ENCODE measurements at places on chromosomes 1 and 21.

GRCh38 chr1:37465593-37466517, 8.5 kb upstream of the ZC3H12A start:
- no peak for DNase-seq

DNA sequence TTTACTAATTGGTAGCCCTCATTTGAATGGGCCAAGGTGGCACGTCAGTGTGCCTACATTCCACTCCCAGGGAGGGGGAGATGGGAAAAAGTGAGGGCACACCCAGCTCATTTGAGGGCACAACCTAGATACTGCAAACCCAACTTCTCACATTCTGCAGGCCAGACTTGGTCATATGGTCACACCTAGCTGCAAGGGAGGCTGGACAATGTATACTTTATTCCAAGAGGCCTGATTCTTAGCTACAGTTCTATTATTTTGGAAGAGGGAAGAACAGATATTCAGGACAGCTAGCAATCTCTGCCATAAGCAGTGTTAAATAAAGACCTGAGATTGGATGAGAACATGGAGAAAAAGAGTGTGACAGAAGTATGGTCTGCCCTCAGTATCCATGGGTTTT, 180.4 kb downstream of the ROR1 start:
- DNase-seq = no peak

GRCh38 chr1:114278911-114279310, 125.2 kb upstream of the SYT6 start:
- DNase-seq = no peak

DNA sequence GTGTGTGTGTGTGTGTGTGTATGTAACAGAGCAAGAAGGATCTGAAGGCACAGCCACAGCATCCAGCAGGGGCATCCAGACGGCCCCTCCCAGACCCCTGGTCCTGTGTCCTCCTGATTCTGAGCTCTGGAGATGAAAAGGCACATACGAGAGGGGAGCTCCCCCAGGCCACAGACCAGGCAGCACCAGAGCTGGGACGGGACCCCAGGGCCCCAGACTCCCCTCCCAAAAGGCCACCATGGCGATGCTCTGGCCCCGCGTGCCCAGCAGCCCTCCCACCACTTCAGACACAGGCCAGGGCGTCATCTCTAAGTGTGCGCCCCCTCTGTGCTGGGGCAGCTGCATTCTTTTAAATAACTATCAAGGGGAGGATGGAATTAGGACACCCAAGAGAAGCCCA, 245.8 kb downstream of the MATN1 start:
- DNase-seq = no peak

GRCh38 chr1:202266061-202266765, 72.6 kb downstream of the LGR6 start:
- no peak for DNase-seq
